Nucleus accumbens (tissue), 56 donors: ENCODE measurements at places on chromosomes 2 and 18.

GRCh38 chr2:71173096-71173495 lies 42.7 kb downstream of the MPHOSPH10 start:
- DNase-seq = no peak

DNA sequence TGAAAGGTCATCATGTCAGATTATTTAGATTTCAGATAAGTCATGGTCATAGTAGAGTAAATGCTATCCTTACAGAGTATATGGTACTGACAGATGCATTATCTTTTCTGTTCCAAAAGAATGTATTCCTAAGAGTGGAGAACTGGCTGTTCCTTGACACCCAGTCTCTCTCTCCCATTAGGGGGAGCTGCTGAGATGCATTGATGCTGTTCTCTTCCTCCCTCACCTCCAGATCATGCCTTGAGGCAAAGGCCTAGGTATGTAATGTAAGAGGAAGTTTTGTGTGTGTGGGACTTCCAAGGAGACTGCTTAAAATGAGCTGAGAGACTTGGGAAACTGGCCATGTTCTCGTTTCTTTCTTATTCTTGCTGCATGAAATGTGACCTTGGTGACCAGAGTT lies 979.5 kb upstream of the CELF4 start:
- no peak for DNase-seq

GRCh38 chr2:23534771-23535170 lies 149.8 kb downstream of the KLHL29 start:
- DNase-seq = no peak

DNA sequence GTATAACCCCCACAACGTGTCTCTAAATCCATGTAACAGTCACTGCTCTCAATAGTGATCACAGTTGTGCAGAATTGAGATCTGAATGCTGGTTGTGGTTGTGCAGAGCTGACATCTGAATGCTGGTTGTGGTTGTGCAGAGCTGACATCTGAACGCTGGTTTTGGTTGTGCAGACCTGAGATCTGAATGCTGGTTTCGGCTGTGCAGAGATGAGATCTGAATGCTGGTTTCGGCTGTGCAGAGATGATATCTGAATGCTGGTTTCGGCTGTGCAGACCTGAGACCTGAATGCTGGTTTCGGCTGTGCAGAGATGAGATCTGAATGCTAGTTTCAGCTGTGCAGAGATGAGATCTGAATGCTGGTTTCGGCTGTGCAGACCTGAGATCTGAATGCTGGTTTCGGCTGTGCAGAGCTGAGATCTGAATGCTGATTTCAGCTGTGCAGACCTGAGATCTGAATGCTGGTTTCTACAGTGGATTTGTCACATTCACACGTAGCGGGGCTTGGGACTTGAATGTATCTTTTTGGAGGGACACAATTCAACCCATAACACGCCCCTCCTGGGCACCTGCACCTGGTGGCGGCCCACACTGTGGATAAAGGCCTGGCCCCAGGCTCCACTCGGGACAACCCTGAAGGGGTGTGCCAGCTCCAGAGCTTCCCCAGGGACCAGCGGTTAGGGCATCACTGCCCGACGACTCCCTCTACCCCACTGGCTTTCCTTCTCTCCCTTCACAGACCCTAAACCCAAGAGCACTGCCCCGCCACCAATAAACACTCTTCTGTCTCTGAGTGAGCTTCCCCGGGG lies 51.1 kb upstream of the SLC66A3 start:
- no peak for DNase-seq

DNA sequence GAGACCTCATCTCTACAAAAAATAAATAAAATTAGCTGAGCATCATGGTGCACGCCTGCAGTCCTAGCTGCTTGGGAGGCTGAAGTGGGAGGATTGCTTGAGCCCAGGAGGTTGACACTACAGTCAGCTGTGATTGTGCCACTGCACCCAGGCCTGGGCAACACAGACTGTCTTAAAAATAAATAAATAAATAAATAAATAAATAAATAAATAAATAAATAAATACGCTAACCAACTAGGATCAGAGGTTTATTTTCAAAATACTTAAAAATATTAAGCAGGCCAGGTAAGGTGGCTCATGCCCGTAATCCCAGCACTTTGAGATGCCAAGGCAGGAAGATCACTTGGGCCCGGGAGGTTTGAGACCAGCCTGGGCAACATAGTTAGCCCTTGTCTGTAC lies 63.6 kb downstream of the KCNG3 start:
- no peak for DNase-seq
